ENCODE measurements at places on chromosomes 12 and 14.

DNA sequence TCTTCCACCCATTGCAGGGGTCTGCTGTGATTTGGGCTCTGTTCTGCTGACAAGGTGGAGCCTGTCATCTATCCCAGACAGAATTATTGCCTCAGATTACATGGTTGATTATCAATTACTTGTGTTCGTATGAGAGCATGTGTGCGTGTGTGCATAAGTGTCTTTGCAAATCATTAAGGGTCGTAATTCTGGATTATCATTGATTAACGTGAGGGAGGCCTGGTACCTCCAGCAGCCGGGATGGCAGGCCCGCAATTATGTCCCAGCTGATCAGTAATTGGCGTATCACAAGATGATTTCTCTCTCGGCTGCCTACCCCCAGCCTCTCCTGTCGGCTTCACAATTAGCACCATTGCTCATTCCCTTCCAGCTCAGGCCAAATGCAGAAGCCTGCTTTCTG is 29.6 kb upstream of the IRF2BPL start:
- no peak for DNase-seq

DNA sequence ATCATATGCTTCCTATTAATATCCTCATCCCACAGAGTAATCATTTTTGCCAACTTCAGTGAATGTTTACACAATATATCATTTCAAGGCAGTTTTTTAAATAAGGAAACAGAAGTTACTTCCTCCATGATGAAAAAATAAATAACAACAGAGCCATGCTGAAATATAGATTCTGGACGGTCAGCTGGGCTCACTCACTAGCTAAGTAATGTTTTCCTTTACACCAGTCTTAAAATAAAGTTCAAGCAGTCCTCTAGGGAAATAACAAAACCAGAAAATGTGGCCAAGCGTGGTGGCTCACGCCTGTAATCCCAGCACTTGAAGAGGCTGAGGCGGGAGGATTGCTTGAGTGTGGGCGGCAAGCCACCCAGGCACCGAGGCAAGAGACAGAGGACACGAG is 28.7 kb downstream of the AICDA start:
- no peak for DNase-seq

DNA sequence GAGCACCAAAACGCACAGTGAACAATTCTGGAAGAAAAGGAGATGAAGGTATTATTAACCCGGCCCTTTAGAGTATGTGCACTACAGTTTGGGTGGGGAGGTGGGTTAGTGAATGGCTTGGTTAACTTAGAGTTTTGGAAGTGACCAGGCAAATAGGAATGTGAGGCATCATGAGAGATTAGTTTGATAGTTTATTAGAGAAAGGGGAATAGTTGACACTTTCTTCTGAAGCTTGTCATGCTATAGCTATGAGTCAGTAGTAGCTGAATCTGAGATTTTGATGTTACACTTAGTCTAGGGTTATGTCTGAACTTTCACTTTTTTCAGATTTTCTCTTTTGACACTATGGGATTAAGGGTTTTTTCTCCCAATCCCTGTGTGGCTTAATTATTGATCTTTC is 567.2 kb downstream of the SNAPC1 start:
- DNase-seq: peak; percentile 59

- no peak for DNase-seq
Measured at GRCh38 chr14:100653409-100653808, 66.2 kb upstream of the BEGAIN start.

GRCh38 chr14:32469388-32470160 is 140.5 kb downstream of the AKAP6 start:
- peak; percentile 66 for DNase-seq

- DNase-seq: no peak
Measured at GRCh38 chr12:96487634-96488033, 1.7 kb upstream of the CFAP54 start.

GRCh38 chr14:92577321-92577742 is 63.8 kb downstream of the RIN3 start:
- no peak for DNase-seq

GRCh38 chr12:110379197-110379596 is 24.3 kb downstream of the ANAPC7 start:
- no peak for DNase-seq

- DNase-seq: peak; percentile 39
Measured at GRCh38 chr12:78406828-78407227, 457.7 kb upstream of the SYT1 start.

DNA sequence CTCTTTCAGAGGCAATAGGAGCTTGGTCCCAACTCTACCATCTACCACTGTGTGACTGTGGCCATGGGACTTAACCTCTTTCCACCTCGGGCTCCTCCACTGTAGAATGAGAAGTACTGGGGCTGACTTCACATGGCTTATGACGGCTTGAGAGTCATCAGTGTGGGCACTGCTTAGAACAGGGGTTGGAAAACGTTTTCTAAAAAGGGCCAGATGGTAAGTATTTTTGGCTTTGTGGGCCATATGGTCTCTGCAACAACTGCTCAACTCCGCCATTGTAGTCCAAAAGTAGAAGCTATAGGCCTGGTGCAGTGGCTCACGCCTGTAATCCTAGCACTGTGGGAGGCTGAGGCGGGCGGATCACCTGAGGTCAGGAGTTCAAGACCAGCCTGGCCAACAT is 69.2 kb upstream of the LTA4H start:
- DNase-seq: no peak

DNA sequence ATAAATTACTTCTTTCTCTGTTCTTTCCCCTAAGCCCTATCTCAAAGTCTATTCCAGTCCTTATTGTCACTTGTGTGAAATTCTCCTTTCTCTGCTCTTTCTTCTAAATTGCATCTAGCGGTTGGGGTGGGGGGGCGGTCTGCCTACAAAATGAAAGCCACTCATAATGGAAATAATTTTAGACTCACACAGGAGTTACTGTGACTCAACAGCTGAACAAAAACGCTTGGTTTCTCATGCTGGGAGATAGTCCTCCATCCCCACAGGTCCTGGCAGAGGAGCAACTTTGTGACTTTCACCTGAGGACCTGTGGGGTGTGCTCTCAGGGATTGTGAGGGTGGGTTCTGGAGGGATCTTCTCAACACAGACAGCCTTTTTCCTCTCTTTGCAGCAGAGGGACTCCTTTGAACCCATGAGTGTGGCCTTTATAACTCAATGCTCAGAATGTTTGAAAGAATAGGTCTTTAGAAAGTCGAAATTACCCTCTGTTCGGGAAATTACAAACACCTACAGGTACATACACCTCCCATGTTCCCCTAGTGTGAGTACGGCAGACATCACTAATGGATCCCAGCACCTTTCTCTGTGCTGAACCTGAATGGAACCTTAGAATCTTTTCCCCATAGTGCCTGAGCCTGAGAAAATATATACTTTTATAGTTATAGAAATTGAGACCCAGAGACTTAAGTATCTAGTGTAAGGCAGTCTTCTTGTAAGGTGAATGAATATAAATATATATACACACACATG is 109.7 kb downstream of the CHST11 start:
- DNase-seq: no peak
